Activated CD8-positive, alpha-beta memory T cell treated with anti-CD3 and anti-CD28 coated beads for 1 hour (primary cell): ENCODE measurements at places on chromosomes 11 and 22.

- no peak for DNase-seq
These were observed 33.8 kb upstream of the OR9G4 start for GRCh38 chr11:56782167-56782847.

DNA sequence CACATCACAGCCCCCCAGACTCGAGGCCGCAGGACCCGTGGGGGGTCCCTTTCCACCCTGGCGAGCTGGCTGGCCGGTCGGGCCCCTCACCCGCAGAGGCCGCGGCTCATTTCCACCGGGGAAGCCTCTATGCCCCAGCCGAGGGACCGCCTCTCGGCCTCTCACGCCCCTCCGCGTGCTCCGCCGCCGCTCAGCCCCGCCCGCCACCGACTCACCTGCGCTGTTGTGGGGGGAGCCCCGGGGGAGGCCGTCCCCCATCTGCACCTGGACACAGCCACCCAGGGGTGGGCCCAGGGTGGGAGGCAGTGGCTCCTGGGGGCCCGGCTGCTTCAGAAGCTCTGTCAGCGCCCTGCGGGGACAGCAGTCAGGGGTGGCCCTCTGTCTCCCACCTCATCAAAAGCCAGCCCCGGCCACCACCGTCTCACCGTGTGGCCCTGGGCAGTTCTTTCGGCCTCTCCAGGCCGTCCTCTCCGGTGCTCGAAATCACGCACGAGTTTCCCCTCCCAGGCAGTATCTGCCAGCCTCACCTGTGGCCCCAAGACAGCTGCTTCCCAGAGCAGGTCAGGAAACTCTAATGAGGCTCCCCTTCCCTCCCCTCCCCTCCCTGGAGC lies 3.8 kb downstream of the SHISA8 start:
- DNase-seq: no peak

GRCh38 chr11:61080986-61081590 lies 21.2 kb upstream of the CD5 start:
- no peak for DNase-seq

DNA sequence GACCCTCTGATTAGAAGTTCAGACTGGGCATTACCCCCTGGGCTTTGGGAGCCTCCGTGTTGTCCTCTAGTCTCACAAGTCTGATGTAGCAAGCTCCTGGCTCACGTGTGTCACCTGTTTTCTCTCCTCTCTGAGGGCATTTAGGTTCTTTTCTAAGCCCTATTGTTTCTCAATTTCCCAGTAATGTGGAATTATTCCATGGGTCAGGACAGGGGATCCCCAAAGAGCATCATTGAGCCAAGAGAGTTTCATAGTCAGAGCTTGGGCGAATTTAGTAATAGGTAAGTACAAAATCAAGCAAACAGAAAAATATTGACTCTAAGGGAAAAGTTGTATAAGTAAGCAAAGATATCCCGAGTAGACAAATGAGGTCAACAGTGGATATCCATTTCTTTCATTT lies 57.3 kb downstream of the PPP6R2 start:
- DNase-seq: no peak

GRCh38 chr22:32164075-32164860 lies 5.2 kb upstream of the C22orf42 start:
- no peak for DNase-seq

- no peak for DNase-seq
These were observed 6.9 kb downstream of the POU2AF3 start for GRCh38 chr11:111305162-111305802.

DNA sequence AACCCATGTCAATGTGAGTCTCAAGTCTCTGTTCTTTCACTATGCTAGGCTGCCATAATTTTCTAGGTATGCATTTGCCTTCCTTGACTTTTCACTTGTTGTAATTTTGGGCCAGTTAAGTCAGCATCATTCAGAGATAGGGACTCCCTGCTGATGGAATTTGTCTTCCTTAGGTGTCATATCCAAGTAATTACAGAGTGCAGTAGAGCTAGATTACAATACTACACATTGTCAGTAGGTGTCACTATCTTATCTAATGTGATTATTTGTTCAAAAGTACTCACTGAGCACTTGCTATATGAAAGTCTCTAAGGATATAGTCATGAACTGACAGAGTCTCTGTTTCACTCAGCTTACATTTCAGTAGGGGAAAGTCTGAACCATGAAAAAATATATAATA lies 25.0 kb upstream of the SYN3 start:
- DNase-seq: no peak

DNA sequence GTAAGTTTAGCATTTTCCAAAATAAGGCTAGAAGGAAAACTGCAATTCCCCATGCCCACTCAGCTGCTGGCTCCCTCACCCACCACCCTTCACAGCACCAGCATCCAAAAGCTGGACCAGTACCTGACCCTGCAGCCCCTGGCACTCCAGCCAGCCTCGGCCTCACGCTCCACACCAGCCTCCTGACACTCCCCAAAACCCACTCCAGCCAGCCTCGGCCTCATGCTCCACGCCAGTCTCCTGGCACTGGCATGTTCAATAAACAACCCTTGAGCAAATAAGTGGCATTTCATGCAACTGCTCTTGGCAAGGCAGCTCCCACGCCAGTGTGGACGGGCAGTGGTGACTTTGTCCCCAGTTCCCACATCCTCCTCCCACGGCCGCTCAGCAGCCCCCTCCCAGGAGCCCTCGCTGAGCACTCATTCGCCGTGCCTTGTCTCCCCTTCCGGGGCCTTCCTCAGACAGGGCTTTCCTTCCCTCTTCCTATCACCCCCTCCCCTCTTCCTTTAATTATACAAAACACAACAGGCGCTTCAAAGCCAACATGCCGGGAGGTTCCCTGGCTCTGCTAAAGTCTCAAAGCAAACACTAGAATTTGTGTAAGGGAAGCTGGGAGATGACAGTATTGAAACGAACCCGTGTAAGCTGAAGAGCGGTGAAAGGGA lies 6.8 kb downstream of the TOLLIP start:
- no peak for DNase-seq

DNA sequence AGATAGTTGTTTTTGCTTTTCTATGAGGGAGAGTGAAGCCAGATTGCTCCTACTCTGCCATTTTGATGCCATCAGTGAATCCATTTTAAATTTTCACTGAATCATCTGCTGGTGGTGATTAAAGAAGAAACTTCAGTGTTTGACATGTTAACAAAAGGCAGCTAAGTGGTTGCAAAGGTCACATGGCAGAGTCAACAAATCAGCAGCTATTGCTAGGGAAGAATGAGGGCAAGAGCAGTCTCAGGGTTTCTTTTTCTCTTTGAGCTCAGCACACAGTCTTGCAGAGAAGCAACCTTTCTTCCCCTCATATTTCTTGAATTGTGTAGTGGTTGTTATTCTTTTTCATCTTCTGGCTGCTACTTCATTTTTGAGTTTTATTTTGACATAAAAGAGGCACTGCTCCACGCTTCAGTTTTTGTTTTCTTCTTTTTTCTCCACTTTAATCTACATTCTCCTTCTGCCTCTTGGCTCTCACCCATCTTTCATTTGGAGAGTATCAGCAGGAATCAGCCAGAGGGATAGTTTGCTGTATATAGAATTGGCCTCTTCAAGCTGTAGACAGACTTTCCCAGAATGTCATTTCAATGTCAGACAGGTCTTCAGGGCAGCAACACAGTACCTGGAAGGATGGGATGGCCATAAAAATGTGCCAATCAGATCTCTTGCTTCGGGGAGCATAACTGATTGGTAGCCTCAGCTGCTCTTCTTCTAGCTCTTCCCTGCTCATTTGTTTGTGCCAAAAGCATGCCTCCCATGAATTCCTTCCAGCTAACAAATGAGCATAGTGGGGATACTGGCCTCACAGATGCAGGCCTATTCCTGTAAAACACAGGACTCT lies 153.9 kb downstream of the TRPC6 start:
- DNase-seq: no peak

DNA sequence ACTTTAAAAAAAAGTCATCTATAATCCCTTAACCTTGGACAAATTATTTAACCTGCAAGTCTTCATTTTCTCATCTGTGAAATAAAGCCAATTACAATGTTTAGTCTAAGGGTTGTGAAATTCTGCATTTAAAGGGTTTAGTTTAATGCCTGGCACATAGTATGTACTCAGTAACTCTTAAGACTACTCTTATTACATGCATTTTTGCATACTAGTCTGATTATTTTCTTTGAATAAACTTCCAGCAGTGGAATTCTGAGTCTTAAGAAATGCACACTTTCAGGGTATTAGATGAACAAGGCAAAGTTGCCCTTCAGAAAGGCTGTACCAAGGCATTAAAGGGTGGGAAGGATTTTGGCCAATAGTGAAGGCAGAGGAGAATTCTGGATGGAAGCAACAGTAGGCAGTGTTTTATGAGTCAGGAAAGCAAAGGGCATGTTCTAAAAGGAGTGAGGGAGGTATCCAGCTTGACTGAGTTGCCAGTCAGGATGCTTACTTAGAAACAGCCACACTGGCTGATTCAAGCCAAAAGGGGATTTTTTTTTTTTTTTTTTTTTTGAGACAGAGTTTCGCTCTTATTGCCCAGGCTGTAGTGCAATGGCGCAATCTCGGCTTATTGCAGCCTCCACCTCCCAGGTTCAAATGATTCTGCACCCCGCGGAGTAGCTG lies 50.5 kb downstream of the SWAP70 start:
- DNase-seq: no peak

GRCh38 chr22:50072714-50073538 lies 12.3 kb downstream of the MLC1 start:
- no peak for DNase-seq

- DNase-seq: no peak
These were observed 19.8 kb upstream of the CCDC89 start for GRCh38 chr11:85705800-85706199.

DNA sequence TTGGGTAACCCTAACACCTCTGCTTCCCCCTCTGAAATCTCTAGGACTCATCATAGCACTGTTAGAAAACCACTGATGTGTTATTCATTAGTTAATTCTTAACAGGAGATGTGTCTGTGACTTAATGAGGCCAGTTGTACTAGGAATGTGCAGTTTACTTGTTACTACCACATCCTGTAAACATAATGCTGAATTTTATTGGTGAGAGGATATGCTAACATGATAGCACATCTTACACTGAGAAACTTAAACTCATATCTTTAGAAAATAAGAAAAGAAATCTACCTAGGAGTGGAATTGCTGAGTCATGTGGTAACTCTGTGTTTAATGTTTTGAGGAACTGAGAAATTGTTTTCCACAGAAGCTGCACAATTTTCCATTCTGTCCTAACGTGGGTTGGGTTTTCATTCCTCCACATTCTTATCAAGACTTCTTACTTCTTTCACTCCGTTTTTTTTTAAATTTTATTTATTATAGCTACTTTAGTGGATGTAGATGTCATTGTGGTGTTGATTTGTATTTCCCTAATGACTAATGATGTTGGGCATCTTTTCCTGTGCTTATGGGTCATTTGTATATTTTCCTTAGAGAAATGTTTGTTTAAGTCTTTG lies 33.7 kb downstream of the RNF121 start:
- no peak for DNase-seq

DNA sequence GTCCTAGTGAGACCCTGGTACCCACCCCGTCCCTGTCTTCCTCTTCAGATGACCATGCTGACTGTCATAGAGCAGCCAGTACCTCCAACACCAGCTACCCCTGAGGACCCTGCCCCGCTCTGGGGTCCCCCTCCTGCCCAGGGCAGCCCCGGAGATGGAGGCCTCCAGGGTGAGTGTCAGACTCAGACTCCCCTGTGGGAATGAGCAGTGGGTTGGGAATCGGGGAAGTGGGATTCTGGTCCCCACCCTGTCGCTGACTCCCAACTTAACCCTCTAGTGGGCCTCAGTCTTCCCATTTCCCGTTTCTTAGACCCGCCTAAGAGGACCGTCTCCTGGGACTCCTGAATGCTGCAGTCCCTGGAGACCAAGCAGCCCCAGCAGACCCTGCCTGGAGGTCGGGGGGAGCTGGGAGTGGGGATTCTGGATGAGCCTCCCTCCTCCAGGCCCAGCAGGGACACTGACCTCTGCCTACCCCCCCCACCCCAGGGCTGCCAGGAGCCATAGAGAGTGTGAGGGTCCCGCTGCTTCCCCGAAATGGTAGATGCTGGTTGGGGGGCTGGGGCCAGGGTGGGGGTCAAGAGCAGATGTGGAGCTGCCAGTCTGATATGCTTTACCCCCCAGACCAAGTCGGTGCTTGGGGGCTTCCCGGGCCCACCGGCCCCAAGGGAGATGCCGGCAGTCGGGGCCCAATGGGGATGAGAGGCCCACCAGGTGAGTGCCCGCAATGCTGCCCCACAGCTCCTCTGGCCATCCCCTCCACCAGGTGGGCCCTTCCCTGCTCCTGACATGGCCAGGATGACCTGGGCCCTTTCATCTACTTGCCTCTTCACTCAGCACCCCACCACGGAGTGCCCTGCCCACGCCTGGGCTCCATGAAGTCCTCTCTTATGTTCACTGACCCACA lies 25.5 kb downstream of the EMID1 start:
- DNase-seq: no peak

DNA sequence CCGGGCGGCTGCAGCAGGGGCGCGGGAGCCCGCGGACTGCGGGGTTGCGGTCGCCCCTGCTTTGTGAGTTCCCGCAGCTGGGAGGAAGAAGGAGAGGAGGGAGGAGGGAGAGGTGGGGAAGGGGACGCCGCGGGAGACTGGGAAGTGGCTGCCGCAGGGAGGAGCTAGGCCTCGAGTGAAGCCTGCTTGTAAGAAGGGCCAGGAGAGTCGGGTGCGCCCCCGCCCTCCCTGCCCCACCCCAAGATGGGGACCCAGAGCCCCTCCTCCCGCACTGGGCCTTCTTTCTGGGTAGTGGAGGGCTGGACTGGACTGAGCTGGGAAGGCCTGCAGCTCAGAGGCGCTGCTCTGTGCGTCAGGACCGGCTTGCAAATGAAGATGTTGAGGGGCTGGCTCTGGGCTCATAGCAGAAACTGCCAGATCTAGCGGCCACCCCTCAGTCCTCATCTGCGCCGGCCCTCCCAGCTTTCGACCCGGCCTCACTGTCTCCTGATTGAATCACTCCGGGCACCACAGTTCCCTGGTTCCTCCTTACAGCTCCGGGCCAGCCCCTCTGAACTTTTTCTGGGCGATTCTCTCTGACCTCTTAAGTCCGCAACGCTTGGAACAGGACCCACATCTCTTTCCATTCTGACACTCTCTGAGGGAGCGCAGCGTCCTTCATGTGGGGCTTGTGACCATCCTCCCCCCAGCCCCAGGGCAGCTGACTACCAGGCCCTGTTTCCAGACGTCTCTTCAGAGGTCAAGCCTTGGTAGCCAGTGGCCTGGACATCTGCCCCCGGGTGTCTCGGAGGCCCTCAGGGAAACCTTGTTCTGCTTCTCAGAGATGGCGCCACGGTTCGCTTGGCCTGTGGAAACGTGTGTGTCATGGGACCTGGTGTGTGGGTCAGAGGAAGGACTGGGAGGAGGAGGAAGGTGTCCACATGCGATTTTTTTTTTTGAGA lies 21.9 kb downstream of the SERPINH1 start:
- no peak for DNase-seq
